ENCODE measurements at places on chromosomes 16 and 17. TPM values are rescaled to one million over a fixed set of nuclear protein-coding genes. Genes with fewer than 3 reads are reported as not detected.

The USP6 gene
- total RNA-seq = not detected

The FTO gene
- 38.3 TPM for total RNA-seq

The GP1BA gene
- not detected for total RNA-seq

The VAT1L gene
- total RNA-seq = 3.3 TPM

Measured in colonic mucosa (tissue), 4 donors.